Activated T-cell treated with anti-CD3 and anti-CD28 coated beads, Interleukin-2, amount 50 U/mL, for 1 hour (primary cell): ENCODE measurements at places on chromosomes 7 and 10.

- DNase-seq, result no peak
Measured at GRCh38 chr7:30202671-30203070, 67.9 kb downstream of the MTURN start.

DNA sequence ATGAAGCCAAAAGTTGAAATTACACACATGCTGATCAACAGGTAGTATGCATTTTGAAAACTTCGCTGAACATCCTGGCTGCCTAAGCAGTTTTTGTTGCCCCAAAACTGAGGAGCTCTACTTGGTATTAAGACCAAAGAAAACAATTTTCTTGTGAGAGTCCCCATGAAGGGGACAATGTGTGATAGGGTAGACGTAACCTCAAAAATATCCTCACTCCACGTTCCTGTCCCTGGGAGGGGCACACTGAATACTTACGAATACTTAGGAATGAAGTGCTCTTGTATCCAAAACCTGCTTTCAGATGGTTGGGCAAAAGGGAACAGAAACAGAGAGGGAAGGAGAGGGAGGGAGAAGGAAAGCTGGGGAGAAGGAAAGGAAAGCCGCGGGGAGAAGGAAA, 24.7 kb downstream of the CCDC6 start:
- no peak for DNase-seq

GRCh38 chr10:103147645-103148044, 45.4 kb downstream of the NT5C2 start:
- DNase-seq, result no peak

- no peak for DNase-seq
Measured at GRCh38 chr10:104862-105565, 30.2 kb upstream of the ZMYND11 start.

DNA sequence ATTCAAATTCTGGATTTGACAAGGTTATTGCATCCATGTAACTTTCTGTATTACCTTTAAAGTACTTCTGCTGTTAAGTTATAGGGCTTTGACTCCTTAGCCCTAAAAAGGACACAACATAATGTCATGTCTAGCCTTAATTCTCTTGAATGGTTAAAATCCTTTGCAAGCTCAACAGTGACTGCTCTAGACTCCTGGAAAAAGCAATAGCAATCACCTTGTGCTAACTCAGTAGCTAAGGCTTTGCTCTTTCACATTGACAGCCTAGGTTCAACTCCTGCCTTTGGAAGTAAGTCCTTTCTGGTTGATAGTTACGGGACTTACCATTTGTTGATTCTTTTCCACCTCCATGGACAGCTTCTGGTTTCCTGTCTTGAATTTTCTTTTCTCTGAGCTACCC, 16.1 kb upstream of the CREB3L2 start:
- no peak for DNase-seq

DNA sequence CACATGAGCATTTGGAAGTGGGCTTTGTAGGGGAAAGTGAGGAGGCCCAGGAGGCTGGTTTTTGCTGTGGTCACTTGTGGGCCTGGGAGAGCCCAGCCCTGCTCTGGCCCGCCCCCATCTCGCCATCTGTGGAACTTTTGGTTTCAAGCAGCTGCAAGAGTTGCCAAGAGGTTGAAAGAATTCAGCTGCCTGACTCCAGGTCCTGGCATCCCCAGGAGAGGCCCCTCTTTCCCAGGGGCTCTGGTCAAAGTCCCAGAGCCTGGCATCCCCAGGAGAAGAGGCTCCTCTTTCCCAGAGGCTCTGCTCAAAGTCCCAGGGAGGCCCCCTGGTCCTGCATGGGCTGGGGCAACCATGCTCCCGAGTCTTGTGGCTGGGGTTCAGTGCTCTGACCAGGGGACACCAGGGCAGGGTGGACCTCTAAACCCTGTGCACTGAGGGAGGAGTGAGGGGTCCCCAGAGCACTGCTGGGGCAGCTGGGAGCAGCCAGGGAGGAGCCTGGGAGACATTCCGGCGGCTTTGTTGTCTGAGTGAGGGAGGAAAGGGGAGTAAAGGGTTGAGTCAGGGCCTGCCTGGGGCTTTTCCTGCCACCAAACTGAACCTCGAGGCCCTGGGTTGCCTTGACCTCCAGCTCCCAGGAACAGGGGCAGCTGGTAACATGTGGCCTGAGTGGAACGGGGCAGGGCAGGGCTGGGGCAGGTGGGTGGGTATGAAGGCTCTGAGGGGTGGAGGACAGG, 27.7 kb upstream of the CSGALNACT2 start:
- DNase-seq, result no peak

DNA sequence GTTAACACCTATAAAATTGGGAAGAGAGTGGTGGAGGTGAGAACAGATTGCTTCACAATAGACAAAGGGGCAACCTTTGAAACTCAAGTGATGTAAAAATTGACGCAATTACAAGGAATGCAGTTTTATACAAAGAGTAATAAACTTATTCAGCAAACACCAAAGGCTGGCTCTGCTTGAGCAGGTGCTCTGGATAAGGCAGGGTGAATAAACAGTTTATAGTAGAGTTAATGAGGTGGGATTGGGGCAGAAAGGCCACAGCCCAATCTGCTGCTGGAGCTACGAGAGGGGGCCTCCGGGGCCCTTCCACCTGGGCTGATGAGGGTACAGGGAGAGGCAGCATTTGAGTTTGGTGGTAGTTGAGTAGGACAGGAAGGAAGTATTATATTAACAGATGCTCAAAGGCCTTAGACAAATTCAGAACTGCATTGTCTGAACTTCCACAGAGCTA, 6.0 kb downstream of the MUC12 start:
- no peak for DNase-seq

GRCh38 chr10:73590881-73591799, at the start of gene USP54:
Gene USP54 (minus strand): TSS chr10:73591342. CDS start chr10:73575658, 15,684 bp downstream.
- DNase-seq, result no peak

DNA sequence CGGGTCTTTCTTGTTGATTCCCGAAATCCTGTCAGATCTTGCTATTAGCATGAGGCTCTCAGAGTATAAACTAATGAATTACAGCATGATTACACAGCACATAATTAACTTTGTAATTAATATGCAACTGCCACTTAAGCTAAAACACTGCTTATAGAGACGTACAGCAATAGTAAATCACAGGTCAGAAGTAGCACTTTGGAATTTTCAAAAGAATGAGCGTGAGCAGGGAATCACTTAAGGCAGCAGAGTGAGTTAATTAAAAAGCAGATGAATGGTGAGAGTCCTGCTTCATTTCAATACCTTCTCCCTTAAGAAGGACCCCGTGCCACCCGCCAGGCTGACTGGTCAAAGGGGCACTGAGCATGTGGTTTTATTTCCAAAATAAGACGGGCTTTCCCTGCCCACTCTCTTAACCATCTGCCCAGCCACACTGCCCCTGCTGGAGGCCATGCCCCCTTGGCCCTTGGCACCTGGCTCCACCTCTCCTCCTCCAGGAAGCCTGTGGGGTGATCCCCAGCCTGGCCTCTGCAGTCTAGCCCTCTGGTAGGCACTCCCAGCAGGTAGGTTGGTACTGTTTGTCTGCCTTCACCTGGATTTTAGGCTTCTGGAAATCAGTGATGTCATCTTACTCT, 117.8 kb downstream of the ZMIZ1 start:
- DNase-seq, result no peak

- no peak for DNase-seq
Measured at GRCh38 chr7:91796122-91796521, 84.4 kb downstream of the MTERF1 start.

- DNase-seq, result no peak
Measured at GRCh38 chr7:1530946-1531262, 402 bp downstream of the MAFK start.

DNA sequence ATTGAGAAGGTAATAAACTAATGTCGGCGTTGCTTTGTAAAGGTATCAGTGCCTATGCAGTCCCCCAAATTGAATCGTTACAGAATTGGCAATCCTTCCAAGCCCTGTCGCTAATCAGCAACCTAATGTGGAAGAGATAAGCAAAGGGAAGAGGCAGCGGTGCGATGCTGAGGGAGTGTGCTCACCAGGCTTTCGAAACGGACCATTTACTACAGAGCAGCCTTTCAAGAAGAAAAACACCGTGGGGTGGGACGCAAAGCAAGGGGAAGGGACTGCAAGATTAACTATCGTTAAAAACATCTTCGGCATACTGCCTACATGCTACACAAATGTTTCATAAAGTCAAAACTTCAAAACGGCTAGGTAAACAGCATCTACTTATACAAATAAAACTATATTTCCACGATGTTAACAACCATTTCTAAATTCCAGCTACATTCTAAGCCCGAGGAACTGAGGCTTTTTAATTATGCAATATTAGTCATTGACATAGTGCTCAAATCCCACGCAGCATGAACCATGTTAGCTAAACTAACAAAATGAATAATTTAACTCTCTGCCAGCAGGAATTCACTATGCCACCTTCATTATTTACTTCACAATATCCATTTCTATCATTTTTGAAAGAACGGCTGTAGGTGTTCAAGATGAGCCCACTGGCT, 85.2 kb downstream of the CHCHD3 start:
- DNase-seq, result no peak

GRCh38 chr10:18261768-18262231, 121.6 kb downstream of the CACNB2 start:
- DNase-seq, result no peak

DNA sequence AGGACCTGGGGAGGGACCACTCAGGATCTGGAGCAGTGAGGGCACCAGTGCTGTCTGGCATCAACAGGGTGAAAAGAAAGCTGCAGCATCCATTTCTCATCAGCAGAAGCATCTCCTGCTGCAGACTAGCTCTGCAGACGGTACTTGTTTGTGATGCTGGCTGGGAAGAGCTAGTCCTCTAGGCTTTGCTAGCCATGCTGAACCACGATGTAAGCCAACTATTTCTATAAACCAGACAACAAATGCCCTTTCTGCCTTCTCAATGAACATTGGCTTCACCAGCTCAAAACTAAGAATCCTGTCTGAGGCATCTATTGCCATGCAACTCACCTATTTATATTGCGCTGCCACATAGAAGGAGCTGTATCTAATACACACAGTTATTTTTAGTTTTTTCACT, 65.6 kb downstream of the CTTNBP2 start:
- DNase-seq, result no peak

GRCh38 chr7:55100544-55101327, 81.9 kb downstream of the EGFR start:
- no peak for DNase-seq

GRCh38 chr10:121914661-121915060, 13.2 kb downstream of the ATE1 start:
- DNase-seq, result no peak

DNA sequence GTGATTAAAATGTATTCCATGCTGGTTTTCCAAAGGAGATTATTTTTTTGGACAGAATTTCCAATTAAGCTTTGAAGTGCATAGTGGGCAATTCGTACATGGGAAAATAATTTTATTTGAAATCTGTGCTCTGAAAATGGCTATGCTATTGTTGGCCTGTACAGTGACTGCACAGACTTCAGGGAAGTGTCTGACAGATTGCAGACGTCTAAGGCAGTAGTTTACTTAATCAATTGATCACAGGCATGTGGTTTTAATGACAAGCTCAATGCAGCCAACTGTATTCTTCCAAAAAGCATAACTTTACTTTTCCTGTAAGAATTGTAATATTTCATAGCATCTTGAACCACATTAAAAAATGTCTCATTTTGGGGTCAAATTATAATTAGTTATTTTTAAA, 102.0 kb downstream of the SEMA3C start:
- no peak for DNase-seq

- DNase-seq, result no peak
Measured at GRCh38 chr7:49397750-49398149, 375.7 kb upstream of the VWC2 start.

- DNase-seq, result no peak
Measured at GRCh38 chr7:16592395-16592794, 53.2 kb downstream of the ANKMY2 start.

DNA sequence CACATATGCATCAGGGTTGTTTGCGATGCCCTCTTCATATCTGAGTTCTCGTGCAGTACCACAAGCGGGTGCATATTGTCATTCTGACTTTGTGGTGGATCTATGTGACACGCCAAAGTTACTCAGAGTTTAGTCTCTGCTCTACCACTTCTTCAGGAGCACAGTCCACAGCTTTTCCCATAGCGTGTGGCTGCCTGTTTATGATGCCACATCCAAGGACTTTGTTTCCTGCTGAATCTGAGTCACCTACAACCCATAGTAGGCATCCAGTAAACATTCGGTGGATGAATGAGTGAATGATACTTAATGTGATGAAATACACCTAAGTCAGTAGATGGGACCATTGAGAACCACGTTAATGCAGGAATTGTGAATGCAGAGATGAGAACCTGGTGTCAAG, 15.0 kb downstream of the ADRA2A start:
- no peak for DNase-seq

DNA sequence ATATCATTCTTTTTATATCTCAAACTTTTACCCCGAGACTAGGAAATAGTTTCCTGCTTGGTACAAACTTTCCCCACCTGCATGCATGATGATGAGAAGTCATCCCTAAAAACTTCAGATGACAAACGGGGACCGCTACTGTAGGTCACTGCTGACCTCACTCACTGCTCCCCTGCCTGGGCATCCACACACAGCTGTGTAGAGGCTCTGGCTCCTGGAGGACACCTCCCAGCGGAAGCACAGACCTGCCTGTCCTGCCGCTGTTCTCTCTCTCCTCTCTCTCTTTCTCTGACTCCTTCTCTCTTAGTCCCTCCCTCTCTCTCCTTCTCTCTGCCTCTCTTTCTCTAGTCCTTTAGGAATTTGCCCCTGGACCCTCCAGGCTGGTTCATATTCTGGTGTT, 202.9 kb upstream of the PITRM1 start:
- no peak for DNase-seq

GRCh38 chr10:72013202-72013945, 49.2 kb downstream of the CHST3 start:
- no peak for DNase-seq

DNA sequence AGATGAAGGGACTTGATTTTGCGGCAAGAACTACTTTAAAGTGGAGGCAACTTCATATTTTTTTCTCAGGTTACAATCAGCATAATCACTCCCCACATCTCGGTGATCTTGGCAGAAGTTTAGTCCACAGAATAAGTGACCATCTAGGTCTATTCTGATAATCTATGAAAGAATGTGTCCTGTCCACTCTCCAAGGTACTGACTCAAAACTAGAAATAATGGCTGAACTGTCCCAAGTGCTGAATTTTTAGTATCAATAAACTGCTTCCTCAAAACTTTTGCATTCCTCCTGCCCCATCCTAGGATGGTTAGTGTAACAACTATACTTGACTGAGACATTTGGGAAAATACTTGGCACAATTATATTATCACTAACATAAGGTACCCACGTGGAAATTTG, 10.9 kb upstream of the CHRM2 start:
- no peak for DNase-seq

GRCh38 chr7:108034586-108034985, 31.6 kb upstream of the LAMB1 start:
- no peak for DNase-seq

- DNase-seq, result peak; percentile 78
Measured at GRCh38 chr10:79322616-79323543, 24.4 kb upstream of the PPIF start.

DNA sequence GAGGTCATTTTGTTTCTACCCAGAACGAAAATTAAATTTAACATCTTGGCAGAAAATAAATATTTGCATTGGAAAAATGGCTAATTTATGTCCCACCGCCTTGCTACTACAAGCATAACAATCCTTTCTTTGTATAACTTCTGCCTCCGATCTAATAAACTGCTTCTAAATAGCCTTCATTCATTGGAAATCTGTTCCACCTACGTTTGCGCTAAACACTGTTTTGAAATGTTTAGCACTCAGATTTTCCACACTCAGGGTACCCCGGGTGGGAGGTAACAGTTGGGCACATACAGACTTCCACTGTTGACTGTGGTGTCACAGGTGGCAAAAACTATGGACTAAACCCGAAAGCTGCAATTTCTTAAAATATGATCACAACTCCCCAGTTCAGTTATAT, 96.4 kb downstream of the FGFR2 start:
- DNase-seq, result no peak
